ENCODE measurements at places on chromosomes 13 and 19. TPM values are rescaled to one million over a fixed set of nuclear protein-coding genes. Genes with fewer than 3 reads are reported as not detected.
A peak's percentile ranks its signal among the peaks of the same experiment; 100 is the strongest.

CCNA1 gene
- 0.50 TPM for total RNA-seq

CATSPERD gene
- not detected for total RNA-seq

CYSLTR2 gene
- 3.7 TPM for total RNA-seq

PSG2 gene
- not detected for total RNA-seq

CRB3 gene
- total RNA-seq, result 0.33 TPM

DNA sequence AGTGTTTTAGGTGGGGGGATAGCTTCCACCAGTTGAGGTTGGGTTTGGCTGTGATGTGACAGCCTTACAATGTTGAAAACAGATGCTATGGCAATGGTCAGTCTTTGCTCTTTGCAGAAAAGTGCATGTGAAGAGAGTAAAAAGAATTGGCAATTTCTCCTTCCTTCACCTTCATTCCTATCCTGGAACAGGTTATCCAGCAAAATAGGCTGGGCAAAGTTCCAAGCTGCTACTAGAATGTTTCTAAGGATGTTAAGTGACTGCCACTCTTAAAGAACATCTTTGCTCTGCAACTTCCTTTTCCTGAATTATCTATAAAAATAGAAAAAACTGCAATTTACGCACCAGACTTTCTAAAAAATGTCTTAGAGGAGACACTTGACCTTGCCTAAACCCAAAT is 50.1 kb upstream of the MYCBP2 start:
- H3K4me3 ChIP-seq, result no peak overlapping the region
- no peaks in the 10 kb centered on the region for H3K27me3 ChIP-seq
- H3K27ac ChIP-seq, result no peak overlapping the region
- peaks cover 3% of the 10 kb centered on the region for H3K4me1 ChIP-seq

- peak overlapping the region; percentile 50 for H3K27ac ChIP-seq
- peaks cover 12% of the 10 kb centered on the region for H3K4me1 ChIP-seq
- peak overlapping the region; percentile 13 for H3K4me3 ChIP-seq
- peaks cover 1% of the 10 kb centered on the region for H3K36me3 ChIP-seq
- peaks cover 45% of the 10 kb centered on the region for H3K27me3 ChIP-seq
Observed at GRCh38 chr19:1747285-1748114, 5.8 kb upstream of the ONECUT3 start.

- H3K4me3 ChIP-seq, result peak overlapping the region; percentile 84
- peak overlapping the region; percentile 93 for H3K27ac ChIP-seq
- peaks cover 69% of the 10 kb centered on the region for H3K36me3 ChIP-seq
- DNase-seq, result no peak
Observed at GRCh38 chr19:57351867-57352266, 796 bp downstream of the ZNF304 start.

DNA sequence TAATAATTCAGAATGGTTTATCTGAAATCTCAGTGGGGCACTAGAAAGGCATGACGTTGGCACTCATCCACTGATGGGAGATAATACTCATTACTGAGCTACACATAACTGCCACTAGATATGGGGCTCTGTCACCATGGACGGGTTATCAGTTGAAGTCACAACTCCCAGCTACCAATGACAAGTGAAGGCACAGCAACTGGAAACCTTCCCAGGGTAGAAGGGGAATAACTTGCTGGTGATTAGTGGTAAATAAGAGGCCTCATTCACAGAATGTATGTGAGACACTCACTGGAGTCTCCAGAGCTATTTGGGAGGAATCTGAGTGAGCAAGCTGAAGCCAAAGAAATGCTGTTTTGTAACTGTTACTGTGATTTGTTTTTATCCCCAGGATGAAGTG is 249.6 kb downstream of the ENOX1 start:
- no peaks in the 10 kb centered on the region for H3K36me3 ChIP-seq
- peaks cover 10% of the 10 kb centered on the region for H3K27me3 ChIP-seq
- no peak for DNase-seq
- no peak overlapping the region for H3K27ac ChIP-seq
- H3K4me1 ChIP-seq, result no peaks in the 10 kb centered on the region

DNA sequence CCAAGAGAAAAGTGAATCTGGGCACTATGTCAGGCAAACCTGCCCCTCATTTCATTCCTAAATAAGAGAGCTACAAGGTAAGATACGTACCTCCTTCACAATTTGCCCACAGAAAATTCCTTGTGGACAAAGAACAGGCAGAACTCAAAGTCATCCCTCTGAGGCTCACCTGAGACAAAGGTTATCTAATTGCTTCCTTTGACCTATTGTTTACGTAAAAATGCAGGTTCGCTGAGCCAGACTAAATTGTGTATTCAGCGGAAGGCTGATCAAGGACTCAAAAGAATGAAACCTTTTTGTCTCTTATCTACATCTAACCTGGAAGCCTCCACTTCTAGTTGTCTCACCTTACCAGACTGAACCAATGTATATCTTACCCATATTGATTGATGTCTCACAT is 213.3 kb downstream of the POSTN start:
- no peaks in the 10 kb centered on the region for H3K4me1 ChIP-seq
- DNase-seq, result no peak
- H3K4me3 ChIP-seq, result no peak overlapping the region
- no peak overlapping the region for H3K27ac ChIP-seq
- H3K36me3 ChIP-seq, result no peaks in the 10 kb centered on the region
- no peaks in the 10 kb centered on the region for H3K27me3 ChIP-seq

DNA sequence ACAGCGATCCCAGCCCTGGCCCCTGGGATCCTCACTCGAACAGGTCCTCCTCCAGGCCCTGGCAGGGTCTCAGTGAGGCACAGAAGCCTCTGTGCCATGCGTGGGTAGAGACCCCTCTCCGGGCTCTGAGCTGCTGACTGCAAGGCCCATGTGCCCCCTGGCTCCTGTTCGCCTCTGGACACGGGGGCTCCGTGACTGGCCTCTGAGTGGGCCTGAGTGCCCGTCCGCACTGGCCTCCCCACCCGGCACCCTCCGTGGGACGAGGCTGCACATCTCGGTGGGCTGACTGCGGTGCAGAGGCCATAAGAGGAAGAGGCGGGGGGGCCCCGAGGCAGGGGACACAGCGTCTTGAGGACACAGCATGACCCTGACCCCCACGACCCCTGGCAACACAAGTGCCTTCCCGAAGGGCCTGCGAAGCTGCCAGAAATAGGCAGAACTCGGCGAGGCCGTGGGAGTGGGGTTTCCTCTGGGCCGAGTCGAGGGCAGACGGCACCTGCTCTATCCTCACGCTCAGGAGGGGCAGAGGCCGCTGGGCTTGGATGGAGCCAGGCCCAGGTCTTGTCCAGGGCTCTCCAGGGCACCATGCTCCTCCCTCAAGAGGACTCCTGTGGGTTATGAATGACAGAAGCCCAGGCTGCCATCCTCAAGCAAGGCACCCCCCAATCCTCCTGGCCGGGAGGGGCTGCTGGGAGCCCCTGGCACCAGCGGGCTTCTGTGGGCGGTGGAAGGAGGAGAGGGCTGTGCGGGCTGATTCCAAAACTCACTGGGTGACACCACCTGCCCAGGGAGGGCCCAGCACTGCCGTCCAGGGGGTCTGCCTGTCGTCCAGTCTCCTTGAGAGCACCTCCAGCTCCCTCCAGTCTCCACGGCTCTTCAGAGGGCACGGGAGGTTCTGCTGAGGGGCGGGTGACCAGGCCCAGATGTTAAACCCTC is 52.6 kb downstream of the RASA3 start:
- H3K27ac ChIP-seq, result no peak overlapping the region
- no peaks in the 10 kb centered on the region for H3K27me3 ChIP-seq
- peaks cover 17% of the 10 kb centered on the region for H3K4me1 ChIP-seq
- no peak overlapping the region for H3K4me3 ChIP-seq
- no peak for DNase-seq

DNA sequence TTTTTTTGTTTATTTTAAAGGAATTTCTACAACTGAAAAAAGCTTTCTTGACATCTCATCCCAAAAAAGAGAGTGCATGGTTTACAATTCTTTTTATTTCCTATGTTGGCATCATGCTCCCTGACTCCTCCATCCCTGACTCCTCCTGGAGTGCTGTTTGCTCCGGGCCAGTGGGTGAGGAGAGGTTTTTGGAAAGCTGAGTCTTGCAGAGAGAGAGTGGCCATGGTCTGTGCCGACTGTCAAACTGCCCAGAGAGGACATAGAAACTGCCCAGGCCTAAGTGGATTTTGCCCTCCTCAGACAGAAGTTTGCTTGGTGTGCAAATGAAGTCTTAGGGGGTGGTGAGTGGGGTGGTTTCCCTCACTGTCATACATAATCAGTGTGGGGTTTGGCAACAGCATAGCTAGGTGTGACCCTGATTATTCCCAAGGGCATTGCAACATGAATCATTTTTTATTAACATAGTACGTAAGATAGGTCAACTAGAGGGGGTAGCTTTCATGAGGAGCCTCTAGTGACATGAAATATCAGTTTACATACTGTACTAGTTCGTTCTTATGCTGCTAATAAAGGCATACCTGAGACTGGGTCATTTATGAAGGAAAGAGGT is 179.8 kb upstream of the UBL3 start:
- H3K4me1 ChIP-seq, result no peaks in the 10 kb centered on the region
- no peak overlapping the region for H3K4me3 ChIP-seq
- no peaks in the 10 kb centered on the region for H3K36me3 ChIP-seq
- no peak for DNase-seq
- no peak overlapping the region for H3K27ac ChIP-seq
- peaks cover 7% of the 10 kb centered on the region for H3K27me3 ChIP-seq

- no peaks in the 10 kb centered on the region for H3K36me3 ChIP-seq
- no peak overlapping the region for H3K27ac ChIP-seq
- no peak for DNase-seq
Observed at GRCh38 chr13:105537113-105537512, 998.3 kb downstream of the EFNB2 start.

- H3K36me3 ChIP-seq, result no peaks in the 10 kb centered on the region
- H3K4me1 ChIP-seq, result no peaks in the 10 kb centered on the region
- DNase-seq, result no peak
- no peak overlapping the region for H3K4me3 ChIP-seq
Observed at GRCh38 chr13:94128430-94128829, 351.1 kb downstream of the DCT start.

- peak overlapping the region; percentile 66 for H3K4me3 ChIP-seq
- H3K27ac ChIP-seq, result peak overlapping the region; percentile 88
- peaks cover 34% of the 10 kb centered on the region for H3K4me1 ChIP-seq
- H3K36me3 ChIP-seq, result peaks cover 13% of the 10 kb centered on the region
- H3K27me3 ChIP-seq, result no peaks in the 10 kb centered on the region
Observed at GRCh38 chr19:23799321-23799720, 40.6 kb upstream of the ZNF681 start.

- no peaks in the 10 kb centered on the region for H3K36me3 ChIP-seq
- H3K4me1 ChIP-seq, result peaks cover 2% of the 10 kb centered on the region
- H3K4me3 ChIP-seq, result no peak overlapping the region
- DNase-seq, result no peak
Observed at GRCh38 chr13:33349986-33350826, 64.7 kb upstream of the STARD13 start.

DNA sequence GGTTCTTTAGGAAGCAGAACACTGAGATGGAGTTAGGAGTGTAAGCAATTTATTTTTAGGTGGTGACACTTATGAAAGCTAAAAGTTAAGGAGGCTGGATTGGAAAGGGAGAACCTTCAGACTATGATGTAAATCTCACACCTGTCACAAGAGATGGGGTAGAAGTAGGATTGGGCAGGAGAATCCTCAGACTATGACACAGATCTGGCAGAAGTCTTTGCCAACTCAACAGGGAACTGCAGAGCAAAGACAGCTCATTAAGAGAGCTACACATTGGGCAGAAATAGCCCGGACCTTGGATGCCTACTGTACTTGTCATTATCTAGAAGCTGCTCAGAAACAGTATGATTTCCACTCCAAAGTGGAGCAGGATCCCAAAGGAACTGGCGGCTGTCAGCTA is 134.4 kb downstream of the DNAJC15 start:
- DNase-seq, result no peak
- H3K27me3 ChIP-seq, result peaks cover 4% of the 10 kb centered on the region
- H3K4me3 ChIP-seq, result no peak overlapping the region
- no peaks in the 10 kb centered on the region for H3K4me1 ChIP-seq
- no peak overlapping the region for H3K27ac ChIP-seq
- no peaks in the 10 kb centered on the region for H3K36me3 ChIP-seq

DNA sequence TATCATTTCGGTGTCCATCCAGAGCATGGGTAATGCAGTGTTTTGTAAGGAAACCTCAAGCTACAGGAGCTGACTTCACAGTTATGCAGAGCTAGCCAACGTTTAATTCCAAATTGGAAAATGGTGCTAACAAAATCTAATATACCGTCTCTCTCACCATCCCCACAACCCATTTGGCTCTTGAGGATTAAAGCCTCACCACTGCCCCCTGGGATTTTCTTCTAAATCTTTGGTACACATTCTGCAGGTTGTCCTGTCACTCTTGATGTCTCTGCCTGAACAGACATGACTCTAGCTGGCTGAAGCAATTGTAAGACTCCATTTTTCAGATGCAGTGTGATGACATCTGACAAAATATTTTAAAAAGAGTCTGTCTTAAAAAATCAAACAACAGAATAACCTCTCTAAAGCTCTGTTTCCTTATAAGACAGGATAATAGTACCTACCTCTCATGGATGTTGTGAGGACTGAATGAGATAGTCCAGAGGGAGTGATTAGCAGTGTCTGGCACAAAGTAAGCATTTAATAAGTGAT is 451.8 kb downstream of the SUCLA2 start:
- H3K4me1 ChIP-seq, result no peaks in the 10 kb centered on the region
- H3K27me3 ChIP-seq, result no peaks in the 10 kb centered on the region
- DNase-seq, result no peak
- H3K4me3 ChIP-seq, result no peak overlapping the region
- H3K27ac ChIP-seq, result no peak overlapping the region

GRCh38 chr13:44710576-44710975 is 134.4 kb upstream of the TSC22D1 start:
- peaks cover 3% of the 10 kb centered on the region for H3K27me3 ChIP-seq
- H3K27ac ChIP-seq, result no peak overlapping the region
- no peaks in the 10 kb centered on the region for H3K36me3 ChIP-seq
- no peak for DNase-seq
- H3K4me1 ChIP-seq, result peaks cover 2% of the 10 kb centered on the region
- no peak overlapping the region for H3K4me3 ChIP-seq
